Cortex of kidney (tissue), 1 donor: ENCODE measurements at places on chromosomes 1 and 21.

DNA sequence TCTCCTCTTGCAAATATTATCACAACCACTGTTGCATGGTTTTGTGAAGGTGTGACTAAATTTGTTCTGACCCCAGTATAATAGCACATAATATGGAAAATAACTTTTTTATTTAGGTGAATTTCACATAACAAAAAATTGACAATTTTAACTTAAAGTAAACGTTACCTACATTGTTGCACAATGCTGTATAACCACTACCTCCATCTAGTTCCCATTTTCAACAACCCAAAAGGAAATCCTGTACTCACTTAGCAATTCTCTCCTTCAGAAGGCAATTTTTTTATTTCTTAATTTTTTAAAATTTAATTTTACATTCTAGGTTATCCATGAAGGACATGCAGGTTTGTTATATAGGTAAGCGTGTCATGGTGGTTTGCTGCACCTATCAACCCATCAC is 95.2 kb downstream of the KCNJ6 start:
- no peak for DNase-seq

- DNase-seq: no peak
Measured at GRCh38 chr1:37482004-37482785, 7.8 kb downstream of the ZC3H12A start.

DNA sequence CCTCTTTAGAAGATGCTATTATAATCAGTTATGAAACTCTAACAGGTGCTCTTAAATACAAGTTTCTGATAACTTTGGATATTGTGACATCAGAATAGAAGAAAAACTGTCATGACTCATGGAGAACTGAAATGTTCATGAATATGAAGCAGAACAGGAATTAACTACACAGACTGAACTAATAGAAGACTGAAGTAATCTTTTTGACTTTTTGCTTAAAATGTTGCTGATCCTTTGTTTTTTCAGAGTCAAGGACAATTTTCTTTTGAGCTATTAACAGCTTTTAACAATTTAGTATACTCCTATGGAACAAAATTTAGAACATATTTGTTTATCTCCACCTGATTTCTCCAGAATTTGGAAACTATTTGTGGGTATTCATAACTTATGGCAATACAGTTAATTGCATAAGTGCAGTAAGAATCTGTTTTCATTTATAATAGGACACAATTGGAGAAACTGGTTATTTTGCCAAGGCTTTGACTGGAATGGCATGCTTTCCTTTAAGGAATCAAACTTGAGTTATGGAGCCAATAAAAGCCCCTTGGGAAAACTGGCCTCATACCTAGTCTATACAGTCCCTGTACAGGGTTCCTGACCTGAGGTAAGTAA is 18.7 kb upstream of the PLA2G5 start:
- no peak for DNase-seq

- no peak for DNase-seq
Measured at GRCh38 chr1:41213341-41213740, 28.8 kb downstream of the SCMH1 start.

DNA sequence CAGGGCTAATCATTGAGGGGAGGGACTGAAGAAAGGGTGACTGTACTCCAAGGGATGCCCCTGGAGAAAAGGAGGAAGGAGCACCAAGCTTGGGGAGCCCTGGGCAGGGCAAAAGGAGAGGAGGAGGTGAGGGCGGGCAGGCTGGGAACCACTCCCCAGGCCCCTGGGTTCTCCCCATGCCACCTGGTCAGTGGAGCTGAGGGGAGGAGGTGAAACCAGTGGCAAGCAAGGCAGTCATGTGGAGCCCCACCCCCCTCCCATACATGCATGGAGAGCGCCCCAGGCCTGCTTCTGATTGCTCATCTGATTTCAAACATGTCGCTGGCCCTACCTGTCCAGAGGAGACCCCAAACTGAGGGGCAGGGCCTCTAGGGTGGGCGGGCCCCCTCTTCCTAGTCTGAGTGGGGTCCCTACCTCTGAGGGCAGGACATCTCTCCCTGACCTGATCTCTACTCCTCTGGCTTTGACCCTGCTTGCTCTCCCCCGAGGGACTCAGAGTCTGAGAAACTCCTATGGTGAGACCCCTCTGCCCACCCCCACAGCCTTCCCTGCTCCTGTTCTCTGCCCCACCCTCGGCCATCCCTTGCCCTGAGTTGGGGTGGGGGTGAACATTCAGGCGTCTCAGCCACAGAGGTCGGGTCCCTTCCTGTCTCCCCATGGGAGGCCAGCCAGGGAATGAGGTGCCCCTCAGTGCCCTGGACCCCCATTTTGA is 18.6 kb downstream of the INSRR start:
- no peak for DNase-seq

GRCh38 chr1:173342736-173343135 is 134.4 kb upstream of the PRDX6 start:
- no peak for DNase-seq

DNA sequence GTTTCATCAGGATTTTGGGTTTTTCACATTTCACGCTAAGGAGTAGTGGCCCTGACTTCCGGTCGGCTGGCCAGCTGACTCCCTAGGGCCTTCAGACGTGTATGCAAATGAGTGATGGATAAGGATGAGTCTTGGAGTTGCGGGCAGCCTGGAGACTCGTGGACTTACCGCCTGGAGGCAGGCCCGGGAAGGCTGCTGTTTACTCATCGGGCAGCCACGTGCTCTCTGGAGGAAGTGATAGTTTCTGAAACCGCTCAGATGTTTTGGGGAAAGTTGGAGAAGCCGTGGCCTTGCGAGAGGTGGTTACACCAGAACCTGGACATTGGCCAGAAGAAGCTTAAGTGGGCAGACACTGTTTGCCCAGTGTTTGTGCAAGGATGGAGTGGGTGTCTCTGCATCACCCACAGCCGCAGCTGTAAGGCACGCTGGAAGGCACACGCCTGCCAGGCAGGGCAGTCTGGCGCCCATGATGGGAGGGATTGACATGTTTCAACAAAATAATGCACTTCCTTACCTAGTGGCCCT is 23.1 kb upstream of the TNFRSF1B start:
- no peak for DNase-seq

GRCh38 chr1:179437171-179437570 is 71.4 kb downstream of the AXDND1 start:
- no peak for DNase-seq

DNA sequence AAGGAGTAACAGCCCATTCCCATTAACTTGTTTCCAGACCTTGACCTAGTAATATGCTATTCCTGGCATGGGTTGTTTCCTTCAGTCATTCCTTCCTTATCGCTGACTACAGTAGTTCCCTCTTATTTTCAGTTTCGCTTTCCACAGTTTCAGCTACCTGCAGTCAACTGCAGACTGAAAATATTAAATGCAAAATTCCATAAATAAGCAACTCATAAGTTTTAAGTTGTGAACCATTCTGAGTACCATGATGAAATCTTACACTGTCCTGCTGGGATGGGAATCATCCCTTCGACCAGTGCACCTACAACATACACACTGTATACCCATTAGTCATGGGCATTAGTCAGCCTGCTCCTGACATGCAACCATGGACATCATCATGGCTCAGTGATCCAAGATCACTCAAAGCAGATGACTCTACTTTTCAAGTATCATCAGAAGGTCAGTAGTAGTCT is 66.7 kb downstream of the CCDC30 start:
- no peak for DNase-seq

GRCh38 chr1:158942490-158942889 is 11.1 kb downstream of the PYHIN1 start:
- no peak for DNase-seq

DNA sequence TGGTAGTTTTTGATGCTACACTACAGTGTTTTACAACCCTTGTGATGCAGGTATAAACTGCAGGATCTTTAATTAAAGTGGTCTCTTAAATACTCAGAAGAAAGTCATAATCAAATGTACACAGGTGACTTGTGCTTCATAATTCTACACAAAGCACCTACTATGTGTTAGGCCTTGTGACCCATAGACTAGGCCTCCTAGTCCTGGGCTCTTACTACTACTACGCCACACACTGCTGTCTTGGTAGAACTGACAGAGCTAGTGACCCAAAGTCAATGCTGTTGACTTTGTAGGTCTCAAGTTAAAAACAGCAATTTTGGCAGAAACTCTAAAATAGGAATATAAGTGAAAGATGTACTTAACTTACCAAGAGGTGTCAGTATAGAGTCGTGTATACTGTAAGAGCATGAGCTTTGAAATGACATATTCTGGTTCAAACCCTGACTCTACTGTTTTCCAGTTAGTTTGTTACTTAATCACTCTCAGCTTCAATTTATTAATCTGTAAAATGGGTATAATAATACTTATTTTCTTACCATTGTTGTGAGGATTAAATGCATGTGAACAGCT is 48.6 kb upstream of the LMO4 start:
- no peak for DNase-seq

DNA sequence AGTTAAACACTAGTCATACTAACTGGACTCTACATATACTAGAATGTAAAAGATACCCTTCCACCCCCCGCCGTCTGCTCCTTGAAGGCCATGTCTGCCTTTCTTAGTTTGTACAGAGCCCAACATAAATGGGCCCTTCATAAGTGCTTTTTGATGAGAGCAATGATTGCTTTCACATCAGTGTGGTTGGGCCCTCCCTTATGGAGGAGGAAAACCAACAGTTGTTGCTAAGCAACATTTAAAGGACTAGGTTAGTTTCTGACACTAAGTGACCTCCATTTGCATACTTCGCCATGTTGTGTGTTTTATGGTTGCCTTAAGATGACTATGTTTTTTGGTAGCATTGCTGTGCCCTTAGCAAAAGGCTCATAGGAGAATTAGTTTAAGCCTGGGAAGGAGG is 182.0 kb upstream of the SGIP1 start:
- no peak for DNase-seq

DNA sequence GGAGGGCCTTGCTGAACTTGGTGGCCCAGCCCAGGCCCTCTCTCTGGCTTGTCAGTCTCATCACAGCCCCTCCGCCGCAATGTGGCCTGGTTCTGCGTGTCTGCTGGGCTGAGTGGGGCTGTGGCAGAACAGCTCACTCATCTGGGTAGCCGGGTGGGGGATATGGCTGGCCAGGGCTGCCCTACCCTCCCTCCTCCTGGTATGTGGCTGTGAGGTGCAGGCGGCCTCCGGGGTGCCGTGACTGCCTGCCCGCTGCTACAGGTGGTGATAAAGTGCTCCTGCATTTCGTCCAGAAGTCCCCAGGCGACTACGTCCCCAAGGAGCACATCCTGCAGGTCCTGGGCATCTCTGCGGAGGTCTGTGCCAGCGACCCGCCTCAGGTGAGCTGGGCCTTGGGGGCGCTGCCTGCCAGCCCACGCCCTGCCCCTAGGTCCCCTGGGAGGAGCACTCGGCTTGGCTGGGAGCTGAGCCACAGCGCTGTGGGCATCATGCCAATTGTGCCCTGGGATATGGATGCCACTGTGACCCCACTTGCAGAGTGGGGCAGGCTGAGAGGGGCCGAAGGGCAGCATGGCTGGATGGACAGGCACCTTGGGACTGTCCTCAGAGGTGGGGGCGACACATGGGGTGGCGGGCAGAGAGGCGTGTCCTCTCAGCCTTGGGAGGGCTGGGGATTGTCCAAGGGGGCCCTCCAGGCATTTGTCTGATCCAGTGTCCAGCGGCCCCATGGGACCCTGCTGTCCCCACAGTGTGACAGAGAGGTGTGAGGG is 2.3 kb downstream of the PRXL2B start:
- no peak for DNase-seq

DNA sequence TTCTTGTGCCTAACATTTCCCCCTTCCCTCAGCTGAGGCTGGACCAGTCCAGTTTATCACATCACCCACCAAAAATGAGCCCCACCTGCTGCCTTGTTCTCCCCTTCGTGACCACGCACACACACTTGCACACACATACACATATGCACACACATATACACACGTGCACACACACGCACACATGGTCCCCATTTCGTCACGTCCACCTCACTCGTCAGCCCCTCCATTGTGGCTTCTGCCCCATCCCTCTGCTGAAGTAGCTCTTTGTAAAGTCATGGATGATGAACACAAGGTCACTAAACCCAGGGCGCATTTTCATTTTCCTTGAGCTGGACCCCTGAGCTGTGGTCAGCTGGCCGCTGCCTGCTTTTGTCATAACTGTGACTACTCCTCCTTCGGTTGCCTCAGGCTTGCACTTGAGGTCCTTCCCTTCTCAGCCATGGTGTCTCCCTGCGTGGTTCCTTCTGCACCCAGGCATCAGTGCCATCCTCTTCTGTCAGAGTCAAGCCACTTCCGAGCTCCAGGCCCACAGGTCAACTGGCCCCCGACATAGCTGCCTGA is 93.8 kb downstream of the SYT2 start:
- no peak for DNase-seq

DNA sequence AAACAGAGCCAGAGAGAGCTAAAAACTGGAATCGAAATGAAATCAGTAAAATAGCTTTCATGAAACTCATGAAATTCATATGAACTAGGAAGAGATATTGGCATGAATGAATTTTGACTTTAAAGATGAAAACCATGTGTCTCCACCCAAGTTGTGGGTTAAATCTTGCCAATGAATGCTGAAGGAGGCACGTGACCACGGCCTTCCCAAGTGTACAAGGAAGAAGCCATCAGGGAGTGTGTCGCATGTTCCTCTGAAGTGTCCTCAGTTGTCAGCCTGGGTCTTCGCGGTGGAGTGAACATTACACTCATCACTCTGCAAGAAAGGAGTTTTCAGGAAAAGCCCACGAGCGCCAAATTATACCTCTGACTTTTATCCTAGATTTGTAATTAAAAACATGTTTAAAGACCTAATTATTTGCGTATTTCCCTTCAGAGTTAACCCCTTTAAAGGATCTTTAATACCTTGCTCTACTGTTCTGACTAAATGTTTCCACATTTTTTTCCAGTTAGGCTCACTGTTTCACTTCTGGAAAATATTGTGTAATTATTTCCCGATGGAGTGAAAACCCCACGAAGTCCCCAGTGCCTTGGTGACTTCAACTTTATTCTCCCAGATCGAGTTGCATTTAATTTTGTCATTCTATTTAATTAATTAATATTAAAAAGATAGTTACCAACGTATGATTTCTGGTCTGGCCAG is 118.3 kb downstream of the DHRS3 start:
- no peak for DNase-seq

DNA sequence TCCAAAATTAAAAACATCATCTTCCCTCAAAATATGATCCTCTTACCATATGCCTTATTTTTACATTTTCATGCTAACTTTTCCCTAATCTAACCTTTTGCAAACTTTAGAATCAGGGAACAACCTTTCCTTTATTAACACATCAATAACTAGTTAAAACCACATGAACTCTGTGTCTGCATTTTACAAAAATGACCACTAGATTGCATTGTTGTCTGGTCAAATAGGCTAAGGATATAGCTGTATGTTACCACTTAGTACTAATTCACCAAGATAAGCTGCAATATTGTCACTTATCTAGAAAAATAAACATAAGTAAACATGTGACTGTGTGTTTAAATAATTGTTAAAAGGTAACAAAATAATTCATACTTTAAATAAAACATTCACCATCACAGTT is 82.3 kb downstream of the DENND1B start:
- no peak for DNase-seq

GRCh38 chr1:157955857-157956256 is 37.6 kb upstream of the KIRREL1 start:
- no peak for DNase-seq

DNA sequence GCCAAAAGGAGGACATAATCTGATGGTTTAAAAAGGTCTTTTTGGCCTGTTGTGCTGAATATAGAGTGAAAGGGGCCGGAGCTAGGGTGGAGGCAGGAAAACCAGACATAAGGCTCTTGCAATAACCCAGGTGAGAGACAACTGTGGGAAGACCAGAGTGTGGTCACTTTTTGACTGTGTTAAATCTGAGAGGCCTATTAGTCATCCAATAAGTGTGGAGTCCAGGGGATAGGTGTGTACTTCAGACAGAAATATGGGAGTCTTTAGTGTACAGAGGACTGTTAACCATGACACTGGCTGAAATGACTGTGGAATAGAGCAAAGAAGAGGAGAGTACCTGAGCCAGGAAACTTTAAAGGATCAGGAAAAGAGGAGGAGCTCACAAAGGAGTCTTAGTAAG is 89.3 kb downstream of the VAV3 start:
- DNase-seq: no peak
